Pons (tissue), 1 donor: ENCODE measurements at places on chromosomes 6 and 20.
A peak's percentile ranks its signal among the peaks of the same experiment; 100 is the strongest.

DNA sequence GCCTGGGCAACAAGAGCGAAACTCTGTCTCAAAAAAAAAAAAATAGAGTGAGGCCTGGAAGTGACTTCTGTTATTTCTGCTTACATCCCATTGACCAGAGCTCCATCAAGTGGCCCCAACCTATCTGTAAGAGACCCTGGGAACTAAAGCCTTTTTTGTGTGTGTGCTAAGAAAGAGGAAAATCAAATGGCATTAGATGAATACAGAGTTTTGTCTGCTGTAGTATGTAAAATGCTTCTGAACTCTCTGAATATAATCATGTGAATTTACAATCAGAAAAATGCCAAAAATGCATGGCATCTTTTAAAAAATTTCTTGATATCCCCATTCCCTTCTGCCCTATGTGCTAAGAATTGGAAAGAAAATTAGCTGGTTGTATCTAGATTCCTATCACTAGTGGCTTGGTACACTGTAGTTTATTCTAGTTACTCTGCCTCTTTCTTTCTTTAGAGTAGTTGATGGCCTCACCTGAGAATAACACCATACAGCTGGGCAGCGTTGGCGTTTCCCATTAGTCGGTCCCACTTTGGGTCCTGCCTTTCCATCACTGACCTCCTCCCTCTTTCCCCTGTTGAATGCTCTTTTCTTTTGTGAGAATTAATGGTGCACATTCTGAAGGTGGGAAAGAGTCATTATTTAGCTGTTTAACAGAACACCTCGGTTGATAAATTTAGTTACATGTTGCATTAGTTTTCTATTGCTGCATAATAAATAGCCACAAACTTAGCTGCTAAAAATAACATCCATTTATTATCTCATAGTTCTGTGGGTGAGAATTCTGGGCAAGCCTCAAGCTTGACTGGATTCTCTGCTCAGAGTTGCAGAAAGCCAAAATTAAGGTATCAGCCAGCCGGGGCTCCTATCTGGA is 38.2 kb downstream of the SAMD5 start:
- no peak for DNase-seq

DNA sequence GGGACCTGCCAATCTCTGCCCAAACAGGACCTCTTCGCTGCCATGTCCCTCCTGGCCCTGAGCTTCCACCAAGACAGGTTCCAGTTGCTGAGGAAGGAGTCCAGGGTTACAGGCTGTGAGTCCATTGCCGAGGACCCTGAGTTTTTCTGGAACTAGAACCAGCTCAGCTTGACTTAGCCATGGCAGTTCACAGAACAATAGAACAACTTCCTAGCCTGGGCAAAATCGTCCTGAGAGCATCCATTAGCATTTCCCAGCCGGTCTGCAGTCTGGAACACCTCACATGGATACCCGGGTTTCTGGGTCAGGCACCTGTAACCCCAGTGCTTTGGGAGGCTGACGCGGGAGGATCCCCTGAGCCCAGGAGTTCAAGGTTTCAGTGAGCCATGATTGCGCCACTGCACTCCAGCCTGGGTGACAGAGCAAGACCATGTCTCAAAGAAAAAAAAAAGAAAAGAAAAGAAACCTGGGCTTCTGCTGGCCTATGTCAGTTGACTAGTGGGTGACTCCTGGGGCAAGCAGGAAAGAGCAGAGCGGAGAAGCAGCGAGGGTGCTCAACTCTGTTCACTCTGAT is 90.3 kb downstream of the TCP11 start:
- DNase-seq = no peak

DNA sequence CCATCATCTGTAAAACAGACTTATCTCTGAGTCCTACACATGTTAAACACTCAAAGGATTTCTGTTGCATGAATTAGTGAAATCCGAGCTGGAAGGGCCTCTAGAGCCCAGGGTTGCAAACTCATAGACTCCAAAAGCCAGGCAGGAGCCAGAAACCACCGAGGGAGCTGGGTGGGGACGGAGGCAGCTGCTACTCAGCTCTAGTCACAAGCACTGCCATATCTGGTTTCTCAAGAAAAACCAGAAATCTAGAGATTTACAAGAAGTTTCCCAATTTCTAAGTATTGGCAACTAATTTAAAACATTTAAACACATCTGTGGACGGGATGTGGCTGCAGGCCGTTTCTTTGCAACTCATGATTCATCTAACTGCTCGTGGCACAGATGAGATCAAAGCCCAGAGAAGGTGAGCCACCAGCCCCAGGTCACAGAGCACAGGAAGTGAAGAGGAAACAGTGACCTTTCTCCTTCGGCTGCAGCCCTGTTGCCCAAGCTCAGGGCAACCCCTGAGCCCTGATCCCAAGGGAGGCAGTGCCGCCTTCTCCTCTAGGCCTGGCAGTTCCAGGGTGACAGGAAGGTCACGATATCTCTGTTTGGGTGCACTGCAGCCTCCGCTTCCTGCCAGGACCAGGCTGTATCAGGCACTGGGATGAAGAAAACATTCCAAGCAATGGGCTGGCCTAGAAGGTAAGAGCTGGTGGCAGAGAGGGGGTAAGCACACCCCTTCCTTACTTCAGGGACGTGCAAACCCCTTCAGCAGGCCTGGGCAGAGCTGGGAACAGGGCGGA is 26.4 kb upstream of the PTGIS start:
- DNase-seq = no peak

GRCh38 chr6:152981989-152982903 is 595 bp downstream of the FBXO5 start:
- DNase-seq = no peak

DNA sequence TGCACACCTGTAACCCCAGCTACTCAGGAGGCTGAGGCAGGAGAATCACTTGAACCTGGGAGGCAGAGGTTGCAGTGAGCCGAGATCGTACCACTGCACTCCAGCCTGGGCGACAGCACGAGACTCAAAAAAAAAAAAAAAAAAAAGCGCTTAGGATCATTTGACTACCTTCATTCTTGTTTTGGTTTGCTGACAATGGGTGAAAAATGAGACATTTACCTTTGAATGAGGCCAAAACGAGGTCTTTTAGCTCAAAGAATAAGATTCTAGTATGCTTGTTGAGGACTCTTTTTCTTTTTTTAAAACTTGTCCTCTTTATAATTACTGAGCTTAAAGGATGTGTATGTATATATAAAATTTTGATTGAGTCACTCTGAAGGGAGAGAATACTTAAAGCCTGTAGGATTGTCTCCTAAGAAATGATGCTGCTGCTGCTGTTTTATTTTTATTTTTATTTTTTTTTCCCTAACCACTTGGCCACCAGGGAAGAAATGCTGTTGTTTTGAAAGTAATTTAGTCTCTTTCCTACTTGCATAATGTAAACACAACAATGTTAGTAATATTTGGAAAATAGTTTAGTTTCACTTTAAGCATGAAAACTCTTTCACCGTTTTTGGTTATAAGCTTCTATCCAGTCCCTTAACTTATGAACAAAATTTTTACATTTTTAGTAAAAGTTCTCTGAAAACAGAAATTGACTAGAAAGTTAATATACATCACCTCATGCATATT is 7.9 kb downstream of the UBR2 start:
- no peak for DNase-seq

GRCh38 chr6:12570461-12571030 is 146.0 kb upstream of the PHACTR1 start:
- DNase-seq = peak; percentile 40

- DNase-seq = no peak
These were observed 119.2 kb downstream of the PDE7B start for GRCh38 chr6:135970750-135971149.

- peak; percentile 10 for DNase-seq
These were observed 5.0 kb upstream of the INSM1 start for GRCh38 chr20:20362774-20363433.

- no peak for DNase-seq
These were observed 193.3 kb downstream of the TMEM200A start for GRCh38 chr6:130559166-130559565.

- no peak for DNase-seq
These were observed 73.2 kb downstream of the ATRN start for GRCh38 chr20:3543901-3544507.

- DNase-seq = no peak
These were observed 35.9 kb upstream of the RAB23 start for GRCh38 chr6:57257911-57258541.

GRCh38 chr6:119938752-119939151 is 589.2 kb upstream of the MAN1A1 start:
- no peak for DNase-seq

- DNase-seq = no peak
These were observed 54.9 kb upstream of the AIG1 start for GRCh38 chr6:143005816-143006215.

DNA sequence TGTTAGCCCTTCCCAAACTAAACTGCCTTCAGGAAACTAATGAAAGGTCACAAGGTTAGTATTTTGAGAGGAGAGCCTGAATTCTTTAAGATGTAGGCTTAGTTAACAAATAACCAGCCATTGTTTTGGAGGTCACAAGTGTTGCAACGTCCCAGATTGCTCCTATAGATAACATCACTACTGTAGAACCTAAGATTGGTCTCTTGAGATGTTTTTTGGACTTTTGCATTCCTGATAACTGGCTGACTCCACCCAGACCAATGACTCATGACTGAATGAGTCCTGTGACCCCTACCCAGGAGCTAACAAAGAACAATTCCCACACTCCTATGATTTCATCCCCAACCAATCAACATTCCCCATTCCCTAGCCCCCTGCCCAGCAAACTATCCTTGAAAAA is 178.8 kb downstream of the SCP2D1 start:
- no peak for DNase-seq

DNA sequence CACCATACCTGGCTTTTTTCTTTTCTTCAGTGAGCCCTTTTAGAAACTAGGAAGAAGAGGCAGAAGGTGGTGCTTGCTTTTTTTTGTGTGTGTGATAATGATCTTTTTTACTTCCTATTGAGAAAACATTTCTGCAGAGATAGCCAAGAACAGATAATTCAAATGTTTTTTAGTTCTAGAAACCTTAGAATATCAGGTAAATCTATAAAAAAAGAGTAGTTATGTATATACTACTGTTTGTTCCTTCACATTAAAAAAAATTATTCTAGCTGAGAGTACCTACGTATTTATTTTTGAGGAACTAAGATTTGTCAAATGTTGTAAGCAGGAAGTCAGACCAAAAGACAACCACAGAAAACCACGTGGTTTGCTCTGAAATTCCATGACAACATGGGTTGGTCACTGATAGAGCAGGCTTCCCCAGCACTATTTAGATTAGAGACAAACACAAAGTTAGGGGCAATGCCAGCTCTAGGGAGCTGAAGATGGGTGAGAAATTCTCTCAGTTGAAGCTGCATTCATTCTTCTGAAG is 12.8 kb downstream of the STK4 start:
- DNase-seq = peak; percentile 87

DNA sequence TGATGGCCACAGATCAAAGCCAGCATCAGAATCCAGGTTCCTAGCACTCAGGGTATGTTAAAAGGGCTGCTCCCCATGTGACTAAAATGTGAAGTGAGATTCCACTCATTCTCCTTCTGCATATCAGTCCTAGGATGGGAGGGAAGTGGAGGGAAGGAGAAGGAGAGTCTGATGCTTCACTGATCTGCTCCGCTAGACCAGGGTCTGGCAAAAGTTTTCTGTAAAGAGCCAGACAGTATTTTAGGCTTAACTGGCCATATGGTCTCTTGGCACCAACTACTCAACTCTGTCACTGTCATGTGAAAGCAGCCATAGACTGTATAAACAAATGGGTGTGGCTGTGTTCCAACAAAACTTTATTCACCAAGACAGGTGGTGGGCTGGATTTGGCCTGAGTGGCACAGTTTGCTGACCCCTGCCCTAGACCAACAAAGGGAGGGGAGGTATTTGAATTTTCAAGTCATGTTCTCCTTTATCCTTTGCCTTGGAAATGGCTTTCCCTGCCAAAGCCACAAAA is 22.6 kb downstream of the GHRH start:
- no peak for DNase-seq
